Effector memory CD4-positive, alpha-beta T cell (primary cell): ENCODE measurements at places on chromosomes 13 and 19.

DNA sequence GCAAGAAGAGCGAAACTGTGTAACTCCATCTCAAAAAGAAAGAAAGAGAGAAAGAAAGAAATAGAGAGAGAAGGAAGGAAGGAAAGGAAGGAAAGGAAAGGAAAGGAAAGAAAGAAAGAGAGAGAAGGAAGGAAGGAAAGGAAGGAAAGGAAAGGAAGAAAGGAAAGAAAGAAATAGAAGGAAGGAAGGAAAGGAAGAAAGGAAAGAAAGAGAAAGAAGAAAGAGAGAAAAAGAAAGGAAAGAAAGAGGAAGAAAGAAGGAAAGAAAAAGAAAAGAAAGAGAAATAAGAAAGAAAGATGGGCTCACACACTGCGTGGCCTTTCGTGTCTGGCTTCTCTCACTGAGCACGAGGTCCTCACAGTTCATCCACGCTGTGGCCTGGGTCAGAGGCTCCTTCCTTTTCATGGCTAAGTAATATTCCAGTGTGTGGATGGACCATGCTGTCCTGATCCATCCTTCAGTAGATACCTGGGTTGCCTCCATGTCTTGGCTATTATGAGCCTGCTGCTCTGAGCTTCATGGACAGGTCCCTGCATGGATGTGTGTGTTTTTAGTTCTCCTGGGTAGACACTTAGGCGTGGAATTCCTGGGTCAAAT is 67.4 kb upstream of the NFIC start:
- no peak for DNase-seq

- DNase-seq: no peak
These were observed 4.2 kb upstream of the ZSCAN4 start for GRCh38 chr19:57664269-57665127.

GRCh38 chr13:107258599-107259187 is 690.8 kb upstream of the ARGLU1 start:
- no peak for DNase-seq

DNA sequence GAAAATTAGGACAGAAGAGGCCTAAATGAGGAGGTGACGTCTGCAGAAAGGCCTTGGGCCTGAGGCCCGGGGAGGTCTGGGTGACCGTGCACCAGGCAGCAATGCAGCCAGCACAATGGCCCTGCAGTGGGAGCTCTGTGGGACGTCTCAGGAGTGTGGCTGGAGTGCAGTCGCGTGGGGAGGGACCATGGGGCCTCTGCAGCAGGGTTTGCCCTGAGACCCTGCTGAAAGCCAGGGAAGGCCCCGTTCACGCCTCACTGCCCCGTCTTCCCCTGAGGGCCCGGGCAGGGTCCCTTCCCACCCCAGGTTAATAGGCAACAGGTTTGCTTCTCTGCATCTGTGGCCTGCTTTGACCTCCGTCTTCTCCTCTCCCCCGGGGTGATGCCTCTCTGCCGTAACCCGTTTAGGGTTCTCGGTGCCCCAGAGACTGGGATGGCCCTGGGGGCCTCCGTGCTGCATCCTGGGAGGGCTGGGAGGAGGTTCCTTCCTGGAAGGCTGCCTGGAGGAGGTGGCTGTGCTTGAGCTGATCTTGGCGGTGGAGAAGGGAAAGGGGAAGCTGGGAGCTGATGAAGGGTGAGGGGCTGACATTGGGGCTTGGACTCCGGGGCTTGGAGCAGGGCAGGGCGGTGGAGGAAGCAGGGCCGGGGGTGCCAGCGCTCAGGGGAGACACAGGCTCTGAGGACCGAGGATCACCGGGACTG is 9.7 kb downstream of the PALM start:
- DNase-seq: no peak

GRCh38 chr13:23771956-23772355 is 117.2 kb downstream of the MIPEP start:
- no peak for DNase-seq

DNA sequence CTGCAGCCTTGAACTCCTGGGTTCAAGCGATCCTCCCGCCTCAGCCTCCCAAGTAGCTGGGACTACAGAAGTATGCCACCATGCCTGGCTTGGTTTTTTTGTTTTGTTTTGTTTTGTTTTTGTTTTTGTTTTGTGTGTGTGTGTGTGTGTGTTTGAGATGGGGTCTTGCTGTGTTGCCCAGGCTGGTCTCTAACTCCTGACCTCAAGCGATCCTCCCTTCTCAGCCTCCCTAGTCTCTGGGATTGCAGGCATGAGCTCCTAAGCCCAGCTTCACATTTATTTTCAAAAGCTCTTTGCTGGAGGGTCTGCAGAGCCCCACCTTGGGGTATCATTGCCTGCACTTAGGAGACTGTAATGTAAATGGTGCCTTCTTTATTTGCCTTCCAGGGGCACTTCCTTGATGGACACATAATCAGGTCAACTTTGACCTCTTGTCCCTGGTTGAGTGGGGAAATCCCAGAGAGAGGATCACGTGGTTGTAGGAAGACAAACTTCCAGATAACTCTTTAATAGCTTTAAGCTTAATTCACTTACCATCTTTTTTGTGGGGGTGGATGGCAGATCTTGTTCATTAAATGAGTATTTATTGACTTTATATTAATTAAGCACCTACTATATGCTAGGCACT is 72.9 kb upstream of the NPAS1 start:
- no peak for DNase-seq

DNA sequence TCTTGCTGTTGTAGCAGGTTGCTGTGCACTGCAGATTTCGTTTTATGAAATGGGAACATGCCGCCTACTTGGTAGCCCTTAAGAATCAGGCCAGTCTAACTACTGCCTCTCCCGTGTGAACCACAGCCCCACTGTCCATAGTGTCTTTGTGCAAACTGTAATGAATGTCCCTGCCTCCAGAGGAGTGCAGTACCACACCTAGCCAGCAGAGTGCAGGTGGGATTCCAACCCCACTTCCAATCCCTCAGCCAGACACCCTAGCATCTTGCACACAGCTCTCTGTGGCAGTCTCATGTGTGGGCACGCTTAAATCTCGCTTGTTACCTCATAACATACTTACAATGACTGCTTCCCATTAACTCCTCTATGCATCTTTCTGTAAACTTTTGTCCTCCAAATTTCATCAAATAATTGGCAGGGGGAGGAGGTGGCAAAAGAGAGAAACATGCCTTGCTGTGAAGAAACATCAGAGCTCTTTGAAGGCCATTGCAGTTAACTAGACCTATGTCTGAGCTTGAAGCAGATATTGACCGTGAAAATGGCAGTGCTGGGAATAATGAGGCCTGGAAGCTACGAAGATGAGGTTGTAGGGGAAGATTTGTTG is 47.2 kb downstream of the ZAR1L start:
- peak; percentile 23 for DNase-seq

DNA sequence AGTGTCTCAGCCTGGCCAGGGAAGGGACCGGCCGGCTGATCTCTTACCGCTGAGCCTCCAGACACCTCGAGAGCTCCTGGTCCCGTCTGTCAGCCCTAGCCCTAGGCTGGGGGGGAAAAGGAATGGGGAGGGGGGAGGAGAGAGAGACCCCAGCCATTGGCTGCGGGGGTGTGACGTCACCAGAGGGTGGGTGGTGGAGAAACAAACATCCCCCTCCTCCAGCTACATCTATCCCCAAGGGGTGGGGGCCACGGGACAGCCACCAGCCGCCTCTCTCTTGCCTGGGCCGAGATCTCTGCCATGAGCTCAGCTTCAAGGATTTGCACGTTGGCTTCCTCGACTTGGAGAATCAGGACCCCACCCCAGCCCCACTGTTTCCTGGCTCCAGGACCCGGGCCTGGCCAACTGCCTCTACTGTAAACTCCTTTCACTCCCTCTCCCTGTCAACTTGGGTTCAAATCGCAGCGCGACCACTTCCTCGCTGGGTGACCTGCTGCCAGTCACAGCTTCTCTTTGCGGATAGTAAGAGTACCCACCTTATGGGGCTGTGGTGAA is at the start of gene PRX:
PRX (minus strand) TSS at position 88 of the 555 bp plus-strand sequence. CDS start 5,446 bp downstream, outside the sequence.
- DNase-seq: no peak

- DNase-seq: no peak
These were observed 190.3 kb downstream of the SLITRK1 start for GRCh38 chr13:83691966-83692365.

GRCh38 chr13:27137759-27138158 is 33.9 kb downstream of the USP12 start:
- no peak for DNase-seq

- DNase-seq: no peak
These were observed 14.1 kb upstream of the HMGB1 start for GRCh38 chr13:30479883-30480219.

- DNase-seq: no peak
These were observed 412.0 kb downstream of the LMO7 start for GRCh38 chr13:76048131-76048530.

GRCh38 chr13:32212421-32212820 is 102.7 kb downstream of the ZAR1L start:
- DNase-seq: no peak

- no peak for DNase-seq
These were observed 33.1 kb downstream of the CERS4 start for GRCh38 chr19:8242211-8242821.

- DNase-seq: peak; percentile 29
These were observed 8.1 kb downstream of the ATG4D start for GRCh38 chr19:10551698-10552301.

DNA sequence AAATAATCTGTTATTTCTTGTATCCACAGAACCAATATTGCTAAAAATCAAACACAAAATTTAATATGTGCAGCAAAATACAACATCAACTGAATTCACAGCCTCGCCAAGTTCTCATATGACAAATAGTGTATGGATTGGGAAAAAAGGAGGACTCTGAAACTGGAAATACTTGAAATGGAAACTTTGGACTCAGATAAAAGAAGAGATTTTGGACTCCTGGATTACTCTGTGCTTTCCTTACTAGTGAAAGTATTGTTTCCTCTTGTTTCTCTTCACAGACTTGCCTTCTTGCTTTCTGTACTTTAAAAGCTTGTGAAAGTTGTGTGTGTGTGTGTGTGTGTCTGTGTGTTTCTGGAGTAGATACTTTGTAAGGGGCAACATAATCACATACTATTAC is 1596.3 kb downstream of the PCDH9 start:
- no peak for DNase-seq

DNA sequence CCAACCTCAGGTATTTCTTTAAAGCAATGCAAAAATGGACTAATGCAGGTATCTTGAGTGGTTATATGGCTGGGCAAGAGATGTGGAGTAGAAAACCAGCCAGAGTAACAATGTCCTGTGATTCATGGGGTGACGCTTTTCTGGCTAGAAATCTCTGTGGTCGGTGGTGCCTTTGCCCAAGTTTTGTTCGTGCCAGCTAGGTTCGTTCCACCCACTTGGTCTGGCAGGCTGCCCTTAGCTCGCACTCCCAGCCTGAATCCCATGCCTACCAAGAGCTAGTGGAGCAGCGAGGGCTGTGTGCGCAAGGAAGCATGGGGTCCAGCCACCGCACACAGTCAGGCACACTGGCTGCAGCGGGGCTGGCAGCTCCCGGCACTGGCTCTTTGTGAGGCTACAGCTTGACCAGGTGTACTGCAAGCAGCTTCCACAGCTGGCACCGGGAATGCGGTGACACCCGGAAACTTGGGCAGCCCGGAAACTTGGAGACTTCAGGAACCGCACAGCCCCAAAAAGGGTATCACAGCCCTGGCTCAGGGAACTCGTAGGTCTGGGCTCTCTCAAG is 349.6 kb upstream of the PCDH20 start:
- DNase-seq: no peak

GRCh38 chr13:31495336-31495735 is 244.0 kb upstream of the RXFP2 start:
- no peak for DNase-seq

DNA sequence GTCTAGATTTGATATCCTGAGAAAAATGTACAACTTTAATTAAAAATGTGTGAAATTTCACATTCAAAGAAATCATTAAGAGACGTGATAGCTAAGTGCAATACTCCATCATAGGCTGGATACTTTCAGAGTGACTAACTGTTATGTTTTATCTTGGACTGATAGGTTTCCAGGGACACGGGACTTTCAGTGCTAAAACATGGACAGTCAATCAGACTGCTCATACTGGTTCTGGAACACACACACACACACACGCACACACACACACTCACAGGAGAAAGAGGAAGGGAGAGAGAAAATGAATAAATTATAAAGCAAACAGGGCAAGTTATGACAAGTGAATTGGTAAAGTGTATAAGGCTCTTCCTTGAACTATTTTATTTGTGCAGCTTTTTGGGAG is 955.9 kb downstream of the SLITRK5 start:
- no peak for DNase-seq

DNA sequence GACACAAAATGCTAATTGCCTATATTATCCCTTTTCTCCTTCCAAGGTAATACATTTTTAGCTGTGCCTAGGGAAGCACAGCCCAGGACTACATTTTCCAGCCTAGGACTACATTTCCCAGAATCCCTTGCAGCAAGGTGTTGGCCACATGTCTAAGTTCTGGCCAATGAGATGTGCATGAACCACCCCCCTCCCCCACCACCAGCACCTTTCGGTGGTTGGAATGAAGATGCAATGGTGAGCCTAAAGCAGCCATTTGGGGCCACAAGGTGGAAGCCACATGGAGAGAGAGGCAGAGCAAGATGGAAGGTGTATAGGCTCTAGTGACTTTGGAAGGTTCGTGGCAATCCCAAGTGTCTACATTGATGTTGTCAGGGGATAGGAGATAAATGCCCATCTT is 16.2 kb downstream of the UNC13A start:
- DNase-seq: no peak

GRCh38 chr13:46010148-46010547 is 42.4 kb downstream of the ZC3H13 start:
- no peak for DNase-seq

- peak; percentile 24 for DNase-seq
These were observed at the start of gene PRMT1 for GRCh38 chr19:49677231-49677900. Gene PRMT1 (plus strand): TSS chr19:49677271. CDS start chr19:49677281, 10 bp downstream.

- DNase-seq: no peak
These were observed 423.6 kb downstream of the NDFIP2 start for GRCh38 chr13:79904581-79904980.

DNA sequence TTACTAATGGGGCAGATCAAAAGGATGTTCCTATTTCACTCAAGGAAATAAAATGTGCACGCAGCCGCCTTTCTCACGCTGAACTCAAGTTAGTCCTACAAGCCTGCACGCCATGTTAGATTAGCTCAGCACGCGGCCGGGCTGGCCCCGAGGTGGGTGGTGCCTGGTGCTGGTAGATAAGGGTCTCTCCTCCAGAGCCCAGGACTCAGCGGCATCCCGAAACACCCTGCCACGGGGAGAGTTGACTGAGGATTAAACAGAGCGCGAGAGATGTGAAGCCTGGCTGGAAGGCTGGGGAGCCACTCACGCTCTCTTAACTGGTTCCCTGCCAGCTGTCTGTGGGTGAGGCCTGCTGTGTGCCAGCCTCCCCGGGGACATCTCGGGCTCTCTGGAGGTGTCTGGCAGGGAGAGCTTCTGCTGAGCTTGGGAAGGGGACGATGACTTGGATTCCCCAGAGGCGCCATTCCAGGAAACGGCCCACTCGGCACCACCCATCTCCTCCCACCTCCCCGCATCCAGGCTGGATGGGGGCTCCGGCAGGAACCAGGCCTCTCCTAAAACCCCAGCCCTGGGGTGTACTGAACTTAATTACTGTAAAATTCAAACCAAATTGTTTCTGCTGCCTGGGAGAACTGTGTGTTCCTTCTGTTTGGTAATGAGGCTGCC is 122.2 kb downstream of the KDM4B start:
- DNase-seq: no peak

- DNase-seq: no peak
These were observed 18.1 kb upstream of the LRP3 start for GRCh38 chr19:33175886-33176669.
